ENCODE measurements at places on chromosomes 6 and 20.
A peak's percentile ranks its signal among the peaks of the same experiment; 100 is the strongest.

GRCh38 chr20:33675136-33675959 lies 1.1 kb upstream of the NECAB3 start:
- DNase-seq, result peak; percentile 47

- no peak for DNase-seq
Observed at GRCh38 chr20:2399390-2399789, 18.7 kb downstream of the TGM6 start.

- DNase-seq, result peak; percentile 73
Observed at GRCh38 chr6:34284563-34285447, 36.0 kb upstream of the SMIM29 start.

DNA sequence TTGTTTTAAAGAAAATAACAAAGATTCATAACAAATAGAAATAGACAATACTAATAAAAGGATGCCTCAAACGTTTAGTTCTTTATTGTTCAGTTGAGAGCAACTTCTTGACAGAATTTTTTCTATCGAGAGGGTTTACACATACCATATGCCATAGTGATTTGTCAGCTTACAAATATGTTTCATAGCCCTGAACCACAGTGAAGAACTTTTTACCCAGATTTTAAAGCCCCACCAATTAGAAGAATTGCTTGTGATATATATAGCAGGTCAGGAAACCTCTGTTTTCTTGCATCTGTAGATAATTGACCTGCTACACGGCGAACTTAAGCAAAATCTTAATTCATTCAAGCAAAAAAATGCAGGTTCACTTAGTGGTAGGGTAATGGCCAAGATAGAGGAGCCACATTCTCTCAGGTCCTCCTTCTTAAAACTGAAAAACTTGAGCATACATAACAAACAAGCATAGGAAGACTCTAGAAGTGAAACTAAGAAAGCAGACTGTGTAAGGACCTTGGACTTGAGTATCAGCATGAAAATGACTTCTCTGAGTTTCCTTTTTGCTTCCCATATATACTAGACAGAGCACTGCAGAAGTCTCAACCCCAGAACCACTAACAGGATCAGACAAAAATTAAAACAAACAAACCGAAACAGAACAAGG lies 39.5 kb downstream of the CRISP1 start:
- no peak for DNase-seq

- no peak for DNase-seq
Observed at GRCh38 chr20:51386586-51386985, 155.9 kb downstream of the NFATC2 start.

GRCh38 chr6:159170333-159170672 lies 1.1 kb downstream of the FNDC1 start:
- DNase-seq, result no peak

GRCh38 chr6:150894935-150895552 lies 29.5 kb downstream of the MTHFD1L start:
- DNase-seq, result peak; percentile 63

DNA sequence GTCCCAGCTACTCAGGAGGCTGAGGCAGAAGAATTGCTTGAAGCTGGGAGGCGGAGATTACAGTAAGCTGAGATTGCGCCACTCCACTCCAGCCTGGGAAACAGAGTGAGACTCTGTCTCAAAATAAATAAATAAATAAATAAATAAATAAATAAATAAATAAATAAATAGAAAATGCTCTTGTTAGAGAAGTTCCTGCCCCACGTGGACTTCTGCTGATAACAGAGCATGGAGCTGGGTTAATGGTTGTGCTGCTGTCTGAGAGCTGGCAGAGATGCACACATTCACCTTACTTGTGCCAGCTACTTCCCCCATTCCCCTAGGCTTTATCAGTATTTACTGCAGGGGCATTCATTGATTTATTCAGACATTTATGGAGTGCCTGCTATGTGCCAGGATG lies 155.2 kb upstream of the KCNG1 start:
- no peak for DNase-seq

DNA sequence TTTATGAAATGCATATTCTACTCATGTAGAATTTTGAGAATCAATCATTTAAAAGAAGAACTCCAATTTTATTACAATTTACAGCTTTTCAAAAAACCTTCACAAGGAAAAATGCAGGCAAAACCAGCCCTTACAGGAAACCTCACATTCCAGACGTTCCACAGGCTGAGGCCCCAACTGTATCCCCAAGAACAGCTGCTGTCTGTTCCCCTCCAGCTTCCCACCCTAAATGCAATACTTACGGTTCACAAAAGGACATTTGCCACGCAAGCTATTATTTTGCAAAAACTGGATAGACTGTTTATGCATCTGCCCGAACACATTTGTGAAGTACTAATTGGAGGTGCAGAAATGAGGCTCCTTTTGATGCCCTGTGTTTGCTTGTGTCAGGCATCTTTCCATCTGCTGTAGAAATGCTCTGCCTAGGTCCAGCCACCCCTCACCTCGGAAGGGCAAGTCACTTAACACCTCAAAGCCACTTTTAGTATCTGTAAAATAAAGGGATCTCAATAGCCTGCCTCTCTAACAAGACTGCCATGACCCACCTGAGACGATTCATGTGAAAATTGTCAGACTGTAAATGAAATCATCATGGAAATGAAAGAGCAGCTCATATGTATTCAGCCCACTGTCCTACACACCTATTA lies 26.5 kb downstream of the PDE10A start:
- DNase-seq, result no peak

DNA sequence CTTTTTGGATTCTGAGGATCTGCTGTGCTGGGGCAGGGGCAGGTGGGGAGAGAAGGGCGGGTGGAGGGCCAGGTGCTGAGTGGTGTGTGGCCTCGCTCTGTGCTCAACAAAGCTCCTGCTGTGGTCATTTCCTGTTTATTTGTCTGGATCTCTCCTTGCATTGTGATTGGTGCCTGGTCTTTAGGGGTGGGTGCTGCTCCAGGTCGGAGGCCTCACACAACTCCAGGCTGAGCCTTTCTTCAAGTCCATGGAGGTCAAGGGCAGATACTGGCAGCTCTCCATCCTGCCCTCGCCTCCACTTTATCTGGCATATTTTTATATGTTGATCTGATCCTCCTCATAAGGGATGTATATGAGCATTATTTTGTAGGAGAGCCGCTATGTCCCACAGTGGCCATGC lies 36.2 kb downstream of the HLA-F start:
- DNase-seq, result no peak

DNA sequence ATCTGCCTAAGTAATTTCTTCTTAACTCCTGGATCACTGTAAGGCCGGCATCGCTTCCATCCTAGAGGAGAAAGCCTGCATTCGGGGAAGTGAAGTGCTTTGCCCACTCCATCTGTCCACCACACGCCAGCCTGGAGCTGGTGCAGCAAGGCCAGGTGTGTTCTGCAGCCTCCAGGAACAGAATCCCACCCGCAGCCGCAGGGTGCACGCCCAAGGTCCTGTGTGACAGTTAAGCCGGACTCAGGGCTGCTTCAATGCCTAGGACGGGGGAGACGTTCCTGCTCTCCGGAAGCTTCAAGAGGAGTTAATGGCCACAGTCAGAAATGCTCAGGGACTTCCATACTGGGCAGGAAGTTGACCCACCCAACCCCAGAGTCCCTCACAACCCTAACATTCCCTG lies 86.1 kb upstream of the QKI start:
- no peak for DNase-seq

DNA sequence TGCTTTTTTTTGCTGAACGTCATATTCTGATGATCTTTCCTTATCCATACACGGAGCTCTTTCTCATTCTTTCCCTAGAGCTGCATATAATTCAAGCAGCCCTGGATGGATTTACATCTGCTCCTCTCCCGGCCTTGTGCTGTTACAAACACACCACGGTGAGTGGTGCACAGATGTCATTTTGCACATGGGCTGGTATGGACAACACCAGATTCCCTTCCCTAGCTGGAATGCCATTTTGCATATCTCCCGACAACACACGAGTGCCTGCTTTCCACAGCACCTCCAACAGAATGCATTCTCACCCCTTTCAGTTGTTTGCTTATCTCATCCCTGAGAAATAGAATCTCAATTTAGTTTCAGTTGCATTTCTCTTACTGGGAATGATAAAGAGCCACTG lies 69.5 kb upstream of the AFDN start:
- DNase-seq, result no peak

DNA sequence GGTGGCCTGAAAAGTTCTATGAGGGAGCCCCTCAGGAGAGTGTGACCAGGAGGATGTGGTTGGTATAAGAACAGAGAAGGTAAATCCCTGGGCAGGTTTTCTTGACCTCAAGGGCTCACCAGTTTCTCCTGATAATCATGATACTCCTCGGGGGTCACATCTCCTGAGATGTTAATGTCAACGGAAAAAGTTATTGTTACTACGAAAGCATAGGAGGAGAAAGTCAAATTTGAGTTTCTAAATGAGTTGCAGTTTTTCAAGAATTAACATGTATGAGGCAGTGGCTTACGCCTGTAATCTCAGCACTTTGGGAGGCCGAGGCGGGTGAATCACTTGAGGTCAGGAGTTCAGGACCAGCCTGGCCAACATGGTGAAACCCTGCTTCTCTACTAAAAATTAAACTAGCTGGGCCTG lies 23.4 kb downstream of the MGME1 start:
- DNase-seq, result no peak

DNA sequence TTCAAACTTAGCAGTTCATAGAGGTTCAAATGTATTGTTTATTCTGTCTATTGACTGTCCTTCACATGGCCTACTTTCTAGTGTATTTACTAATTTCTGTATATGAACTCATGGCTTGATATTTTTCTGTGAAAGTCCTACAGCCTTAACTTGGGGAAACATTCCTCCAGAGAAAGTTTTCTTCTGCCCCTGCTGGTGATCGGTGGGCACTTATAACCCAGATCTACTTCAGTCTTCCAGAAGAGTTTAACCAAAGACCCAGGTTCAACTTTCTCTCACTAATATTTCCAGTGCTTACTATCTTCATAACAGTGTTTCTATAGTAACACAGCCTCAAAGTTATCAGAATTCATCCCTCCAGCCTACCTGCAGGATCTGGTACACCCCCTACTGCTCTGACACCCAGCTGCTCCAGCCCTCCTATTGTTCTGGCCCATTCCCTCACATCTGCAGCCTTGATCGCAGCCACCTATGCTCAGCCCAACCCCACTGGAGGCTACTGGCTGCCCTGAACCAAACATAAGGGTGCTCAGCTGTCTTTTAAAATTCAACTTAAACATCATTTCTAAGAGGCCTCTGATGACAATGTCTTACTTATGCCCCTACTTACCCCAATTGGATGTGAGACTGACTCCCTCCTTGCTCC lies 72.3 kb downstream of the TBX18 start:
- no peak for DNase-seq

DNA sequence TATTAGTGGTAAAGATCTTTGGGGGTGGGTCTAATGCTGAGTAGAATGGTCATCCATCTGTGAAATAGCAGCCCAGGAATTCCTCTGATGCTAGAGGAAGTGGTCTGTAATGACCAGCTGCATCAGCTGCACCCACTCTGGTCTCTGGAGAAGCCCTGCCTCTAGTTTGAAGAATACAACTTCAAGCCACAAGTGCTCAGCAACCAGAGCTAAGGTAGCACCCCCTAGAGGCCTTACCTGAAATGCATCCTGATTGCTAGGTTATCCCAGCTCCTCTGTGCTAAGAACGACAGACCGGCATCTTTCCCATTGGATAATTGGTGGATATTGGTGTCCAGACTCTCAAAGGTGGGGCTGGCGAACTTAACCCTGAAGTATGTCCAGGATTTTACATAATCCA lies 58.2 kb downstream of the DNAH8 start:
- no peak for DNase-seq

DNA sequence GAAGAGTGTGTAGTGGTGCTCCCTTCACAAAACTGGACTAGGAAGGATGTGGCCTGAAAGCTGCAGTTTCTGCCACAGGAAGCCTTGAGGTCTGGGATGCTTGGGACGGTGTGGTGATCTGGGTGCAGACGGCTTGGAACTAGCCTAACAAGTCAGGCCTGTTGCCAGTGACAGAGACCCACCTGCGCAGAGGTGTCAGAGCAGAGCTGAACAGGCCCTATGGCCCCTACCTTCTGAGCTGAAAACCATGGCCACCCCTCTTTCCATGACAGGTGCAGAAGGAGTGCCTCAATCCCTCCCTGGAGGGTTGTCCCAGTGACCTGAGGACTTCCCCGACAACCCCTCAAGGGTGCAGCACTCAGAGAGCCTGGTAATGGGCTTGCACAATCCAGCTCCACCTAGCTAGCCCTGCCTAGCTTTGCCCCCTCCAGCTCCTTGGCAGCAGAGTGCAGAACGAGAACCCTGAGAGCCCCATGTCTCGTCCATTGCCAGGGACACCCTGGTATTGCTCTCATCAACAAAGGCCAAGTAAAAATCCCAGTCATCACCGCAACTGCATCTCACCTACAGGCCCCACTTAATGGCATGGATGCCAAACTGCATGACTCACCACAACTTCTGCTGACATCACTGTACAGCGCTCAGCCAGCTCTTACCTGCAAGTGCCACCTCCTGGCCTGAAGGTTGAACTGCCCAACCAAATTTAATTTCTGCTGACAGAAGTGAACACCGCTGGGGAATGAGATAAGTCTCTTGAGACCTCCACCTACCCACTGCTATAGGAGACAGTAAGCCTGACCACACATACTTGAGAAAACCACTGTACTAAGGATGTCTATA lies 563.1 kb downstream of the TFAP2A start:
- DNase-seq, result no peak

GRCh38 chr6:37493661-37493995 lies 6.1 kb downstream of the CCDC167 start:
- no peak for DNase-seq

DNA sequence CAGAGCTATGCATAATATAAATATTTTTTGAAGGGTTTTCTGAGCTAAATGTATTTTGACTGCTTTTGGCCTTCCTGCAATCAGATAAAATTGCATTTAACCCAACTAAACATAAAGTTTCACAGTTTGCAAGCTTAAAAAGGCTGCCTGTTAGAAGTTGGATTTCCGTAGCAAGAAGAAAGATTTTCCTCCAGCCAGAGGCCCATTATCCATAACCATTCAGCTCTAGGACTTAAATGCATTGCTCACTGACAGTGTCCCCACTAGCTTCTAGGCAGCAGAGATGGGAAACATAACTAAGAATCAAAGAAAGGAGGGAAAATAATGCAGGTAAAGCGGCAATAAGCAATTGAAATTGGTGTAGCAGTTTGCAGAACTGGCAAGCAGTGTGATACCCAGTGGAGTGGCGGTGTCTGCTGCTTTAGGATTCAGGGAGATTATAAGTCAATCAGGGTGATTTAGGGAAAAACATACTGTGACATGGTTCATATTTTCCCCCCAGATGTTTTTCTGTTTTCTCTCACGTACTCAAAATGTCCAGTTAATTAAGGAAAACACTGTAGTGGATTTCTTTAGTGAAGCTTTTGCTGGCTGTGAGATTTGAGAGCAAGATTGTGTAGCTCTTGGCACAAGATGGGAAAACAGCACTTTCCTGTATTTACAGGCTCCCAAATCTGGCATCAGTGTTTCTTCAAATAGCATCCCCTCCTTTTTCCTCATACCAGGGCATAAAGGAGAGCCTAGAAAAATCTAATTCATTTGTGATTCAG lies 69.1 kb downstream of the CTNNBL1 start:
- no peak for DNase-seq

All from NCI-H524 treated with DMSO at 0.1 percent for 48 hours (cell line).